ENCODE measurements at places on chromosomes 7 and 10.

DNA sequence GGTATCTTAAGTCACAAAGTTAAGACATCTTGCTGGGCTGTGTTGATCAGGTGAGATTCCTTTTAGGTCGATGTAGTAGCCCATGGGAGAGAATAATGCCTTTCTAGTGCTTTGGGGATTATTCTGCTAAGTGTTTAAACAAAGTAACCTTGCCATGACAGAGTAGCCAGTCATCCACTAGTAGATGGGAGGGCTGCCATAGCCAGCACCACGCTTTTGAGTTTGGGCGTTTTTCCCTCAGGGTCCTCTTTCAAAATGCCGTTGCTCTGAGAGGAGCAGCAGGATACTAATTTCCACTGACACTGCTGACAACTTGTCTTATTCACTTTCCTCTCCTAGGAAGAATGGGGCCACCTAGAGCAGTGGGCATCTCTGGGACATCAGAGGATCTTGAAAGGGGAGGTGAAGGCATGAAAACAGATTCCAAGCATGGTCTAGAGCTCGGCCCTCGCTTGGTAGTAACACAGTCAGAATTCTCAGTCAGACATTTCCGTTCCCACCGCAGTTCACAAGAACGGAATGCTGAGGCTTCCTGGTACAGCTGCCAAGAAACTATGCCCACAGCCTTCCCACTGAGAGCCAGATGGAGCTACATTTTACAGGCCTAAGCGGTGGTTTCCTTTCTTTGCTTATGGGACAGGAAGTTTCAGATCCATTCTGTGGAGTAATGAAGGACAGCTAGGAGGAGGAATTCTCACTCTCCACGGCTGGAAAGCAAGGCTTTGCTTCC is 15.3 kb upstream of the RSU1 start:
- no peak for DNase-seq

- DNase-seq, result no peak
These were observed 488.5 kb downstream of the ZNF33B start for GRCh38 chr10:42149722-42150427.

- DNase-seq, result no peak
These were observed 7.1 kb upstream of the WDR86 start for GRCh38 chr7:151416941-151417315.

DNA sequence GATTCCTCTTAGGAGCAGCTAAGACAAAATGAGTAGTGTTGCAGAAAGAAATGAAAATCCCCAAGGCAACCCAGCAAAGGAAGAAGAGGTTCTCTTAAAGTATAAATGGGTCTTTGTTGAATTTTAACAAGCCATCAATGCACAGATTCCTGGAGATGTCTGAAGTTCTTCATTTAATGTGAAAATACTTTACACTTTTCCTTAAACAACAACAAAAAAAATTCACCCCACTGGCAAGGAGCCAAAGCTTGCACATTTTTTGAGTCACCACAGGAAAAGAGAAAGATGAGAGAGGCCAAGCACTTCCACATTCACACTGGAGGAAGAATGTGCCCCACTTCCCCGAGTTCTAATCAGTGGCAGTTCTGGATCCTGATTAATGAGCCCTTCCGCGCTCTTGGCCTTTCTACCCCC is 286.4 kb upstream of the MEOX2 start:
- no peak for DNase-seq

DNA sequence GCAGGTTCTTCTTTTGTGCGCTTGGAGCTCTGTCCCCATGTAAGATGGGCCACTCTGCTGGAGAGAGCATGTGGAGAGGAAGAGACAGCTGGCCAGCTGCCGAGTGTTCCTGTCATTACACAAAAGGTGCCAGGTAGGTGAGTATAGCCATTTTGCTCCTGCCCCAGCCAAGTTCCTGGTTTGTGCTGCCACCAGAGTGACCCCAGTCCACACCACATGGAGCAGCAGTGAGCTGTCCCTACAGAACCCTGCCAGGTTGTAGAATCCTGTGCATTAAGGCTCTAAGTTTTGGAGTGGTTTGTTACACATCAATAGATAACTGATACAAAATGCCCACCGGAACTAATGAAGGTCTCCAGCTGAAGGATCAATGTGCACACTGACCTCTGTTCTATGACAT is 84.6 kb upstream of the GHITM start:
- DNase-seq, result no peak

DNA sequence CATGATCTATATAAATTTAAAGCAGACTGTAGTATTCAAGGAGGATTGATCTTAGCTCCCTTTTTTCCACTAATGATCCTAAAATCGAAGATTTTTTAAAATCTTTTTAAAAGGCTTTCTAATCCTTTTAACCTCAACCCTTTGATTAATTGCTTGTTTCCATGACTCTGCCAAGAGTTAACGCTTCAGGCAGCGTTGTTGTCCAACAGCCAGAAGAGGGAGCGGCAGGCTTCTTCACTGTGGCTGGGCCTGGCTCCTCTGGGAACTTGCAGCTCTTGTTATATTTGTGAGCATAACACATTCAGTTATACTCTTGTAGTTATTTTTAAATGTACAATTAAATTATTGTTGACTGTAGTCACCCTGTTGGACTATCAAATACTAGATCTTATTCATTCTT is 26.3 kb downstream of the CRCP start:
- DNase-seq, result peak; percentile 16

DNA sequence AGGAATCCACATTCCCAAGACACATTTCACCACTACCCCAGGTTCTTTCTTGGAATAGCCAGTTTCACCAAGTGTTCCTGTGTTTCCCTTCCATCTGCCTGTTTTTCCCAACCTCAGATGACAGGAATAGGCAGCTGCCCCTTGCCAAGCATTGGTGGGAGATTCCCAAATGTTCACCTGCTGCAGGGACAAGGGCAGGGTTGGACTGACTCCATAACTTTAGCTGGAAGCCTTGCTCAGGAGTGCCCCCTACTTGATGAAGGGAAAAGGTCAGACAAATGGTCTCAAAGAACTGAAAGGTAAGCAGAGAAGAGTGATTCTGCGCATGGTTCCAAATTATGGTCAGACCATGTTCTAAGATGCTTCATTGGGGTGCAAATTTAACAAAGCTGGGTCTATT is 45.1 kb upstream of the LYZL1 start:
- DNase-seq, result no peak

DNA sequence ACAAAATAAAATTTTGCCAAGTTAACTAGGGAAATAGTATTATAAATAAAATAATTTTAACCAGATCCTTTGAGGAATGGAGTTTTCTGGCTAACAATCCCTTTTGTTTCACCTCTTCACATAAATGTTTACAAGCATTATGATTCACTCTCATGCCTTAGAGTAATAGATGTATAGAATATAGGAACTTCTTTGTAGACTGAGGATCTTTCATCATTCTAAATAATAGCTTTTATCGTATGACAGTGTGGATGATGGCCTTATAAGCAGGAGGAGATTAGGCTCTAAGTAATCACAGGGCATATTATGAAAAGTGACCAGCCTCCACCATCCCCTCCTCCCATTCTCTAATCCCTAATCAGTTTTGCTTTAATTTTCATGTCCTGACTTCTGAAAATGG is 13.5 kb downstream of the ING3 start:
- DNase-seq, result no peak

GRCh38 chr7:99739699-99740572 is 4.9 kb upstream of the CYP3A7 start:
- no peak for DNase-seq

GRCh38 chr7:96136600-96137239 is 185.2 kb downstream of the SLC25A13 start:
- DNase-seq, result no peak

DNA sequence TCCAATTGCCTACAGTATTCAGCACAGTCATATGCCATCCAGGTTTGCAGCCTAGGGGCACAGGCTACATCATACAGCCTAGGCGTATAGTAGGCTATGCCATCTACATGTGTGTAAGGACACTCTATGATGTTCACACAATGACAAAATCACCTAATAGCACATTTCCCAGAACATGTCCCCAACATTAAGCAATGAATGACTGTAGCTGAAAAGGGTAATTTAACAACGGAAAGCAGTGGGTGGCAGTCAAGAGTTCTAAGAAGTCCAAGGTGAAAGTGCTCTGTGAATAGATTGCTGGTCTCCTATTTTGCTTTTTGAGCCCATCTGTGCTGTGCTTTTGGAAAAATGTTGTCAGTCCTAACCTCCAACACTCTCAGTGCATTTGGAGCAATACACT is 162.6 kb downstream of the KLF6 start:
- no peak for DNase-seq

DNA sequence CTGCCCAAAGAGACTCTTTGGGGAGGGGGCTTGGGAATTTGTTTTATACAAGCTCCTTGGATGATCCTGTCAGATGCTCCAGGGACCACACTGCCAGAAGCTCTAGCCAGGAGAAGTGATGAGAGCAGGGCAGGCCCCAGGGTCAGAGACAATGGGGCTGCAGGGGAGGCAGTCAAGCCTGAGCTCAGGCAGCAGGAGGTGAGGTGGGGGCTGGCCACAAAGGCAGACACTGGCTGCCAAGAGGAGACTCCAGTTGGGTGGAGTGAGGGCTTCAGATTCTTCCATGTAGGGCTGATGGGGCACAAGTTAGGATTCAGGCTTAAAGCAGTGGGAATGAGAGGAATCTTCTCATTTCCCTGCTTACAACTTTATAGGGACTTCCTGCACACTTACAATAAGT is 35.6 kb upstream of the LOXL4 start:
- DNase-seq, result no peak

- DNase-seq, result no peak
These were observed 25.3 kb downstream of the VPS41 start for GRCh38 chr7:38883706-38884105.

- DNase-seq, result no peak
These were observed 131.9 kb downstream of the KIAA1217 start for GRCh38 chr10:24340883-24341282.

GRCh38 chr7:151993977-151994676 is 31.3 kb upstream of the GALNT11 start:
- no peak for DNase-seq

DNA sequence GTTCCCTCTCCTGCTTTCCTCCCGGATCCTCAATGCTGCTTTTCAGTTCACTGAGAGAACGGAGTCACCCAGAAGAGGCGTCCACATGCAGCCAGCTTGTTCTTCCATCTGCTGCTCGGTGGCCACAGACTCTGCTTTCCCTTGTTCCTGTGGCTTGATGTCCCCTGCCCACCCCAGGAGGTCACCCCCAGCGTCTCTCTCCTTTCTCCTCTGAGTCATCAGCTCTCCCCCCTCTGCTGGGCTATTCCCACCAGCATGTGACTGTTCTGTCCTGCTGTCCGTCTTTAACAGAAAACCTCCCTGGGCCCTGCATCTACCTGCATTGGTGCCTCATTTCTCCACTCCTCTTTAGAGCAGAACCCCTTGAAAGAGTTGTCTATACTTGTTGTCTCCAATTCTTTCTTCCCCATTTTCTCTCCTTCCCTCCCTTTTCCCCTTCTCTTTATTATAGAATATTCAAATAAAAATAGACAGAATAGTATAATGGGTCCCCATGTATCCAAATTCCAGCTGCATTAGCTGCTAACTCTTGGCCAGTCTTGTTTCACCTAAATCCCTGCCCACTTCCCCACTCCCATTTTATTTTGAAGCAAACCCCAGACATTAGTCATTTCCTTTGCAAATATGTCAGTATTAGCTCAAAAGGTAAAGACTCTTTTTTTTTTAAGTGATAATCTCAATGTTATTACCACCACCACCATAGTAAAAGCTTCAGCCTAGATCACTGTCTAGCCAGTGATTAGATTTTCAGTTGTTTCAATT is 4.1 kb downstream of the ZNF282 start:
- DNase-seq, result no peak

DNA sequence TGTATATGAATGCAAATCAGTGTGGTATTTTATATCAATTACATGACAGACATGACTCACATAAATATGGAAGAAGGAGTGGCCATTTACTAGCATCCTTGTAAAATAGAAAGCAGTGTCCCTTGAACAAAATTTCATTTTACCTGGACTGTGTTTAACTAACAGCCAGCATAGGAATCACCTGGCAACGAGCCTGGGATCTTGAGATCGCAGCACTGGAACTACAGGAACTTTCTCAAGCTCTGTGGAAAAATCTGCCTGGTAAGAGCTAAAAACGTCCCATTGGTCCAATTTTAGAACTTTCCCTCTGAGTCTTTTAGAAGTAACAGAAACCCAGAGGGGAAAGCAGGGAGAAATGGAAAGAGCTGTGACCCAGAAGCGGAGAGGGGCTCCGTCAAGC is 68.9 kb upstream of the AMPH start:
- no peak for DNase-seq

- no peak for DNase-seq
These were observed 56.1 kb upstream of the PDLIM1 start for GRCh38 chr10:95346715-95347401.

- DNase-seq, result no peak
These were observed 78.6 kb upstream of the SYPL1 start for GRCh38 chr7:106190589-106191330.

Measured in progenitor cell of endocrine pancreas (in vitro differentiated cells).